ENCODE measurements at places on chromosomes 2 and 18.

DNA sequence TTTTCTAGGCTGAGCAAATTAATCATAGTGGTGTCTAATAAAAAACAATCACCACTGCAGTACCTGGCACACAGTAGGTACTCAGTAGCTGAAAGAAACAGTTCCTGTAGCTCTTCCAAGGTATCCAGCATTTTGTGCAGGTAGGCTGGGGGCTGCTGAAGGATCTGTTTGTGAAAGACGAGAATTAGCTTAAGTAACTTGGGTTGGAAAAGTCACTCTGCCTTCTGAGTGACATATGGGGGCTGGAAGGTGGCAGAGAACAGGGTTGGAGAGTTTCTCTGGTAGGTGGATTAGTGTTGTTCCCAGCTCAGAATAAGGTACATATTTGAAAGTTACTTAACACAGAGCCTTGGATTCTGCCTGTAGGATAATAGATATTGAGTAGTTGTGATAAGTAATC is 72.8 kb downstream of the FMNL2 start:
- no peak for DNase-seq

GRCh38 chr2:99959261-99960014 is 183.0 kb downstream of the AFF3 start:
- no peak for DNase-seq

GRCh38 chr2:40251137-40251536 is 200.8 kb downstream of the SLC8A1 start:
- DNase-seq: no peak

GRCh38 chr2:237278568-237278967 is 135.4 kb downstream of the COL6A3 start:
- no peak for DNase-seq

GRCh38 chr2:67571785-67572718 is 174.9 kb downstream of the ETAA1 start:
- no peak for DNase-seq

GRCh38 chr2:62727876-62728566 is 22.5 kb downstream of the EHBP1 start:
- no peak for DNase-seq

- DNase-seq: peak; percentile 86
Observed at GRCh38 chr2:85678794-85679672, 11.0 kb upstream of the SFTPB start.

GRCh38 chr2:54967269-54967668 is 83.0 kb downstream of the RTN4 start:
- DNase-seq: no peak

GRCh38 chr2:189549449-189549832 is 31.1 kb downstream of the SLC40A1 start:
- no peak for DNase-seq

- peak; percentile 71 for DNase-seq
Observed at GRCh38 chr2:61426267-61426897, 44.5 kb downstream of the USP34 start.

DNA sequence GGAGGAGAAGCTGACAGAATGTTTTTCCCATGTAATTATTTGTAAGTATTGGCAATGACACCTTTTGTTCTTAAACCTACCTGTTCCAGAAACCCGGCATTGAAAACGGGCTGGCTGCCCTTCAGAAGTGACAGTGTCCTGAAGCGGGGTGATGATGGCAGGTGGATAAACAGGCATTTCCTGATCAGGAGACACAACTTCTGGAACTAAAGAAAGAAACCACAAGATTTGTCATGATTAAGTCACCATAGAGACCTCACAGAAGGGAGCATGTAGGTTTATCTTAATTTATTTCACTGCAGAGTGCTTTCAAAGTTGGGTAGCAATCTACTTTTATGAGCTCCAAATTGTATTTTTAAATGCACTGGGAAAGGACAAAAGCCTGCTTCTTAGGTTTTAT is 43.1 kb downstream of the TTN start:
- DNase-seq: no peak

DNA sequence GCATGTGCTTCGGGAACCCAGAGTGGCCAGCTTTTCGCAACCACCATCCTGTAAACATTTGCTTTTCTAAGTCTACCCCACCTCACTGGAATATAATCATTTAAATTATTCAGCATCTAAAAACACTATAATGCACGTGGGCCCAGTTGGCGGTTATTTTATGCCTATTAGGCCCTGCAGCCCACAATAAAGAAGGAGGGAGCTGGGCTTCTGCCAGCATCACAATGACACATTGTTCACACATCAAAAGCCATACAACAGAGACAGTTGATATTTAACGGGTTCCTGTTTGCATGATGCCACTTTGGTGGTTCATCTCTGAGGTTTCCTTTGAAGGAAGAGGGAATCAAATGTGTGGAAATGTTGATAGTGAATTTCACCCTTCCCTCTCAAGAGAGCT is 916.0 kb upstream of the CELF4 start:
- DNase-seq: no peak

GRCh38 chr2:196651387-196652094 is 12.0 kb downstream of the CCDC150 start:
- no peak for DNase-seq

GRCh38 chr18:3279201-3280185 is 17.6 kb downstream of the MYL12B start:
- DNase-seq: no peak

GRCh38 chr18:79496237-79496977 is 100.7 kb downstream of the NFATC1 start:
- DNase-seq: no peak

- no peak for DNase-seq
Observed at GRCh38 chr18:79493211-79493800, 97.6 kb downstream of the NFATC1 start.

DNA sequence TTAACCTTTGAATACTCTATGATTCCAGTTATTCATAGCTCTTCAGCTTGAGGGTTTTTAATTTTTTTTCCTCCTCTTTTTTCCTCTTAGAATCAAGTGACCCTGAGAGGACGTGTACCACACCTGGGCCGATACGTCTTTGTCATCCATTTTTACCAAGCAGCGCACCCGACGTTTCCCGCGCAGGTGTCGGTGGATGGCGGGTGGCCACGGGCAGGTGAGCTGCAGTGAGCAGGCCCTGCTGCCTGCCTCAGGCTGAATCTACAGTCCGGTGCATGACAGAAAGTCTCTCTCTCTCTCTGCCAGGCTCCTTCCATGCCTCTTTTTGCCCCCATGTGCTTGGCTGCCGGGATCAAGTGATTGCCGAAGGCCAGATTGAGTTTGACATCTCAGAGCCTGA is 153.1 kb downstream of the LAMA3 start:
- no peak for DNase-seq

GRCh38 chr2:1650085-1650872 is 94.0 kb downstream of the PXDN start:
- no peak for DNase-seq

- no peak for DNase-seq
Observed at GRCh38 chr2:177585234-177585863, 192.8 kb downstream of the AGPS start.

- no peak for DNase-seq
Observed at GRCh38 chr2:201419057-201419635, 32.1 kb downstream of the TRAK2 start.

DNA sequence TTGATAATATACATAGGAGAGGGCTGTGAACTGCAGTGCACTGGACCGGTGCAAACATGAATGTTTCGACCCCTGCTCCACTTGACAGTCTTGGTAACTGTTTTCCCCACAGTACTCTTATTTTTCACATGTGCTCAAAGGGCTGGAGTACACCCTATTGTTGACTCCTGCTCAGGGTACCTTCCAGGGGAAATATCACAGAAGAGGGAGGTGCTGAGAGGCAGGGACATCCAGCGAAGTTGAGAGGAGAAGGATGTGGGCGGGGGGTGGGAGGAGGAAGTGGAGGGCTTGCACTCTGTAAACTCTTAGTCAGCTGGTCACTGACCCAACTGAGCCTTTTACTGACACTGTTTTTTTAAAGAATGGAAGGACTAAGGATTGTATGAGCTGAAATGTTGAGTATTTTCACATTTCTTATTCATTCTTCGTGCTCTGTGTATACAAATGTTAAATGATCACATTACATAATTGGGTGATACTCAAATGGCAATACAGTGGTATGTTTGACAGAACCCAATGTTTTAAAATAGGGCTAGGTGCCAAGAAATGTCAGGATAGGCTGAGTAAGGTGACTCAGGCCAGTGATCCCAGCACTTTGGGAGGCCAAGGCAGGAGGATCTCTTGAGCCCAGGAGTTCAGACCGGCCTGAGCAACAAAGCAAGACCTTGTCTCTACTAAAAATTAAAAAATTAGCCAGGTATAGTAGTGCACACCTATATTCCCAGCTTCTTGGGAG is 10.0 kb downstream of the INPP4A start:
- no peak for DNase-seq

- peak; percentile 32 for DNase-seq
Observed at GRCh38 chr2:3594493-3595281, at the start of gene COLEC11. TSS of gene COLEC11 (plus strand) at chr2:3595112. CDS start at chr2:3604341, 9,229 bp downstream.

DNA sequence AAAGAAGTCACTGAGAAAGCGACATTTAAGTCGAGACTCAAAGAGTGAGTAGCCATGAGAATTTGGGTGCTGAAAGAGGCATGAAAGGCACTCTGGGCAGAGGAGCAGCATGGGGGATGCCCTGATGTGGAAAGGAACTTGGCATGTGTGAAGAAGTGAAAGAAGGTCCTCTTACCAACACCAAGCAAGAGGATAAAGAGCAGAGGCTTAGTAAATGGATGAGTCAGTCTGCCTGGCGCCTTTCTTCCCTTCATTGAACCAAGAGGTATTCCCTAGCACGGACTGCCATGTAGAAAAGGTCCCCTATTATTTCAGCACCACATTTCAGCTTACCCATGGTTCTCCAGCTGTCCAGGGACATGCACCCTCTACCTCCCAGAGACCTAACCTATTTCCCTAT is 221.1 kb upstream of the NRP2 start:
- no peak for DNase-seq

GRCh38 chr2:231709636-231709980 is 1.3 kb downstream of the PTMA start:
- no peak for DNase-seq

GRCh38 chr2:100071335-100072043 is 70.9 kb downstream of the AFF3 start:
- no peak for DNase-seq

DNA sequence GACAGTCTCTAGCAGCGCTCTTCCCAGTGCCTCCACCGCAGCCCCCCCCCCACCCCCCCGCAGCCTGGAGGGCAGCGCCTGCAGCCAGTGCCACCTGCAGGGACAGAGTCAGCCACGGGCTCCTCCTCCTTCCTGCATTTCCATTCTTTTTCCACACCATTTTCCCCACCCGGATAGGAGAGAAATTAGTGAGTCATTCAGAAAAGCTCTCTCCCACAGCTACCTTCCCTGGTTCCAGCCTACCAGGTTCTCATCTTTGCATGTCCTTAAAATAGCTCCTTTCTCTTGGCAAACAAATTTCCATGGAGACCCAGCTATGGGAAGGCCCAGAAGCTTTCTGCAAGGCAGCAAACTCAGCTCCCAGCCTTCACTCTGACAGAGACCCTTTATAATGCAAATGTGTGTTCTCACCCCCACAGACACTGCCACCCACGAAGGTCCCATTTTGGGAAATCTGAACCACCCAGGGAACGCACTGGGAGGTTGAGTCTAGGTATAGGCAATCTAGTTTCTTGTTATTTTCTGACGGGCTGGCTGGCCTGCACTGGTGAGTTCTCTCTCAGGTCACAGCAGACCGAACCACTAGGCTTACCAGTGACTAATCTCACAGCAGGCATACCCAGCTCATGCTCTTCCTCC is 41.8 kb upstream of the ATG16L1 start:
- DNase-seq: no peak

- DNase-seq: no peak
Observed at GRCh38 chr18:58953627-58954026, 89.0 kb downstream of the ZNF532 start.

- no peak for DNase-seq
Observed at GRCh38 chr2:218877891-218878290, 2.8 kb upstream of the WNT10A start.

- DNase-seq: no peak
Observed at GRCh38 chr18:46519870-46520269, 137.2 kb downstream of the LOXHD1 start.

GRCh38 chr2:171958475-171958874 is 36.2 kb downstream of the HAT1 start:
- no peak for DNase-seq

GRCh38 chr2:74724496-74724895 is 70.4 kb downstream of the SEMA4F start:
- DNase-seq: no peak

DNA sequence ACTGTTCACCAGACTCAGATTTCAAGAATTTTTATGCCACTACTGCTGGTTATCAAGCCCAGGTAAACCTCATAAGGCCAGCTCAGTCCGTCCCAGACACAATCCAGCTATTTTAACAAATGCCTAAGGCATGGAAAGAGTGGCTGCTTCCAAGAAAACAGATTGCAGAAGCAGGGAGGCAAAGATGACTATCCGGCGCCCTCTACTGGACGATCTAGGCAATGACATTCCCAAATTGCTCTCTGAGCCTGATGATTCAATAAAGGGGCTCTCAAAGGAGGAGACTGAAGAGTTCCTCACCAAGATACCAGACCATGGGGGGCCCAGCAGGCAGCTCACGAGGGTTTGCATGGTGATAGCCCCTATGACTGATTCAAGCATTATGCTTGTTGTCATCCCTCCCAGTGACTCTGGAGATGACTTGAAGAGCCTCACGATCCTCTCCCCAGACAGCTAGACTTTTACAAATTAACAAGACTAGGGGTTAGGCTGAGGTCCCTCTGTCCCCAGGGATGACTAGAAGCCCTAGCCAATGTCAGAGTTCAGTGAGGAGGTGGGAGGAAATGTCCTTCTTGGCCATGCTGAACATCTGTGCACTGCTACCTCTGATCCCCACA is 25.0 kb downstream of the SERPINB8 start:
- peak; percentile 39 for DNase-seq

DNA sequence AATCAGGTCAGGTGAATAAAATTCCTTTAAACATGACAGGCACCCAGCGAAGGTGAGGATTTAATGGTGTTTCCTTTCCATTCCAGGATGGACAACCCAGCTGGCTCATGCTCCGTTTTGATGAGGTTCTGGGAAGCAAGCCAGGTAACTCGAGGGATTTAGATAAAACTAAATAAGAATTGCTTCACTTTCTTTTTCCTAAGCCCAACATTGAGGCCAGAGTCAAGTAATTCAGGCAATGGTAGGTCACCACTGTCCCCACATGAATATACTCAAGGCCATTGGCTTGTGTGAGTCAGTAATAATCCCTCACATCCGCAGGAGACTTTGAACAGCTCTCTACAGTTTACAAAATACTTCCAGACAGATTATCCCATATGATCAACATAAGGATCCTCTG is 16.2 kb upstream of the LRATD1 start:
- DNase-seq: no peak
